ENCODE measurements at places on chromosomes 2 and 18.

DNA sequence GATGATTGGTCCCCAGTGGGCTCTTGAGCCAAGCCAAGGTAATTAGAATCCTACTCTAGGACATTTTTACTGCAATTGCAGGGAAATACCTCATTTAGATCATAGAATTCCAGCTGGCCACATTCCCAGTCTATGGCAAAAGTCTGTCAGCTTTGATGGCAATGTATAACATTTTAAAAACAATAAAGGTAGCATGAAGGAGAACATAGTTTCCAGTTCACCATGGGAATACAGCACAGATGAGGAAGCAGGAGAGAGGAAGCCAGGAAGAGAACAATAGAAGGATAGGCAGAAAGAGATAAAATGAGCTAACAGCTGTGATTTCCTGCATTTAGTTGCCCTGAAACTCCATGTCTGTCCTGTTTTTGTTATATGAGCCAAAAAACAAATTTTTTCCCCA, 897.3 kb upstream of the DDX18 start:
- DNase-seq: no peak

- no peak for DNase-seq
These were observed 14.9 kb downstream of the PIKFYVE start for GRCh38 chr2:208280933-208281332.

DNA sequence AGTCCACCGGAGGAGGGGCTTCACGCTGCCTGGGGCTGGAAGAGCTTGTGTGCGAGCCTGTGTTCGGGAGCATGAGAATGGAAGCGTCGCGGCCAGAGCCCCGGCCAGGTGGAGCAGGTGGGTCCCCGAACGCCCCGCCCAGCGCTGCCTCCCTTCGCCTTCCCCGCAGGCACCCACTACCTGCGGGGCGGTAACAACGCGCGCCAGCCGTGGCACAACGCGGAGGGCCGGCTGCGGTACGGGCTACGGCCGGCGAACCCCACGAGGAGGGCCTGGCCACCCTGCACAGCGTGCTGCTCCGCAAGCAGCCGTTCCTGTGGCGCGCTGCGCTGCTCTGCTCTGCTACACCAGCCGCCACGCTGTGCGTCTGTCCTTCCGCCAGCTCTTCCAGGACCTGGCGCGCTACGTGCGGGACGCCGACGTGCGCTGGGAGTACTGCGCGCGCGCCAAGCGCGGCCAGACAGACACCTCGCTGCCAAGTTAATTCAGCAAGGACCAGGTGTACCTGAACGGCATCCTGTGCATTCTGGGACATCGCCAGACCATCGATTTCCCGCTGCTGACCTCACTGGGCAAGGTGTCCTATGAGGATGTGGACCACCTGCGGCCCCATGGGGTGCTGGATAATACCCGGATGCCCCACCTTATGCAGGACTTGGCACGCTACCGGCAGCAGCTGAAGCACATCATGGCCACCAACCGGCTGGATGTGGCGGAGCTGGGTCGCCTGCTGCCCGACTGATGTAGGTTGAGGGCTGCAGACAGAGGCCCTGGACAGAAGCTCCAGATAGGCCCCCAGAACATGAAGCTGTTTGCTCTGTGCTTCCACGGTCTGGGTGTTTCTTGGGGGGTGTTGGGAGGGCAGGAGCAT, 200.6 kb downstream of the NAPG start:
- no peak for DNase-seq

DNA sequence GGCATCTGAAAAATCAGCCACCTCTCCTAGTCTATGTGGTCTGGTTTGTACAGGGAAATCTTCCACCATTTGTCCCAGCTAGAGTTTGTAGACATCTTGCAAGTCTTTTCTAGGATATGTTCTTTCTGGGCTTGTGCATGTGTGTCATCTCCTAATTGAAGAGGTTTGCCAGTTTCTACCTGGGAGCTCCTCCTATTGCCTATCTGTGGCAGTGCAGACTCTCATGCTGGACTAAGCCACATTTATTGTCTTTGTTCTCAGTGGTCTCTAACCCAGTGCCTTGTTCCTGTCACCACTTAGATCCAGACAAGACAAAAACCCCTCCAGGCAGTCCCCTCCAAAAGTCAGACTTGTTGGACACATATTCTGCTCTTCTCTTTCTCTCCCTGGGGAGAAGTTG, 72.0 kb upstream of the MRPS9 start:
- DNase-seq: peak; percentile 8

- DNase-seq: no peak
These were observed 55.2 kb downstream of the RASGRP3 start for GRCh38 chr2:33531549-33532059.

GRCh38 chr18:23900994-23901393, 113.6 kb upstream of the TTC39C start:
- no peak for DNase-seq

GRCh38 chr2:170481201-170481600, 233.9 kb upstream of the SP5 start:
- DNase-seq: no peak

- no peak for DNase-seq
These were observed 153.5 kb downstream of the AGPS start for GRCh38 chr2:177545981-177546585.

DNA sequence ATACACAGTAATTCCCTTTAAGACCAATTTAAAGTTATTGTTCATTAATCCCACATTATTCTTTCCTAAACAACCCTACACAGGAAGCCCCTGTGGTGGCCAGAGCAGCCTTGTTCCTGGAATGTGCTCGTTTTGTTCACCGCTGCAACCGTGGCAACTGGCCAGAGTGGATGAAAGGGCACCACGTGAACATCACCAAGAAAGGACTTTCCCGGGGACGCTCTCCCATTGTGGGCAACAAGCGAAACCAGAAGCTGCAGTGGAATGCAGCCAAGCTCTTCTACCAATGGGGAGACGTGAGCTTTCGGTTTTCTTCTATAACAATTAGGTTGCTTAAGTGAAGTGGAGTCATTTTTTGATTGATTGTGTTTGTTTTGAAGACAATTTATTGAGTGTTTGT, 101.0 kb downstream of the UNC80 start:
- DNase-seq: peak; percentile 91

- no peak for DNase-seq
These were observed 110.8 kb downstream of the ZNF516 start for GRCh38 chr18:76384114-76384790.

GRCh38 chr2:38685116-38685735, 19.3 kb downstream of the GALM start:
- DNase-seq: no peak

GRCh38 chr2:145094370-145094769, 574.5 kb upstream of the ZEB2 start:
- no peak for DNase-seq

- no peak for DNase-seq
These were observed 2.1 kb upstream of the LRRFIP1 start for GRCh38 chr2:237625216-237625705.

DNA sequence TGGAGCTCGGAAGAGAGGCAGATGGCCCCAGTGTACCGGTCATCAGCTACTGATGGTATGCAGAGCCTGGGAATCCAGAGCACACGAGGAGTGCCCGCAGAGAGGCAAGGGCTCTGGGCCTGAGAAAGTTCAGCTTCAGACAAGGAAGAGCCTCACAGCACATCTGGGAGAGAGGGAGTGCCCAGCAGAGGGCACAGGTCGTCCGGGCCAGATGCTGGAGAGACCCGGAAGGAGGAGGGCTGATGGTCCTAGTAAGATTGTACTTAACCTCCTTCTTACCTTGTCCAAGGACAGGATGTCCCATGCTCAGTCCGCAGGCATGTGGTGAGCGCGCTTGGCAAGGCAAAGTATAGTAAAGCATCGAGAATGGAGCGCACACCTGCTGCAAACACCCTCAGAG, 24.4 kb upstream of the CHMP1B start:
- DNase-seq: no peak

GRCh38 chr2:240192661-240193060, 52.2 kb upstream of the OTOS start:
- DNase-seq: no peak

DNA sequence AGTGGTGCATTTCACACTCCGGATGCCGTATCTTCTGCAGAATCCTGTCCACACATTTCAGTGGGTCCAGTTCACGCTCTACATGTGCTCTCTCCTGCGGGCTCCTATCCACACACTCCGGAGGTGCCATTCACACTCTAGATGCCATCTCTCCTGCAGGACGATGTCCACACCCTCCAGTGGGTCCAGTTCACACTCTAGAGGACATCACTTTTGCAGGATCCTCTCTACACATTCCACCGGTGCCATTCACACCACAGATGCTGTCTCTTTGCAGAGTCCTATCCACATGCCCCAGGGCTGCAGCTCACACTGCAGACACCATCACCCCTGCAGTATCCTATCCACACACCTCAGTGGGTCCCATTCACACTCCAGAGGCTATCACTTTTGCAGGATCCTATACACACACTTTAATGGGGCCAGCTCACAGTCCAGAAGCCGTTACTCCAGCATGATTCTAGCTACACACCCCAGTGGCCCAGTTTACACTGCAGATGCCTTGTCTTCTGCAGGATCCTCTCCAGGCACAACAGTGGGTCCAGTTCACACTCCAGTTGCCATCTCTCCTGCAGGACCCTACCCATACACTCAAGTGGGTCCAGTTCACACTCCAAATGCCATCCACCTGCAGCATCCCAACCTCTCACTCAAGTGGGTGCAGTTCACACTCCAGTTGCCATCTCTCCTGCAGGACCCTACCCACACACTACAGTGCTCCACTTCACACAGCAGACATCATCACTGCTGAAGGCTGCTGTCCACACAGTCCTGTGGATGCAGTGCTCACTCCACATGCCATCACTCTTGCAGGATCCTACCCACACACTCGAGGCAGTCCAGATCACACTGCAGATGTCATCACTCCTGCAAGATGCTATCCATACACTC, 2.1 kb upstream of the PXDN start:
- no peak for DNase-seq

DNA sequence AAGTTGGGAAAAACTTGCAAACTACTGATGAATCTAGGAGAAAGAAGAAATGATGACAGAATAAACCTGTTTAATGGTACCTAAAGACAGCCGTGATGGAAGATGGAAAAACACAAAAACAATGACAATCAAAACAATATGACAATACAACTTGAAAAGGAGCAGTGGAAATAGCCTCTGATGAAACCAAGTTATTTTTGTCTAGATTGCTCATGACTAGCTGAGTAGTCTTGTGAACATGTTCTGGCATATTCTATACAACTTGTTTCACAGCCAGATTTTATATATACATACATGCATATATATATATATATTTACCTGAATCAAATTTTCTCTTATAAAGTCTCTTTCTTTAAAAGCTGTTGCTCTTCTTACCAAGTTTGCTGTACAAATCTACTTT, 439.1 kb downstream of the TGIF1 start:
- no peak for DNase-seq

GRCh38 chr18:58562146-58562998, 66.5 kb downstream of the ALPK2 start:
- no peak for DNase-seq

DNA sequence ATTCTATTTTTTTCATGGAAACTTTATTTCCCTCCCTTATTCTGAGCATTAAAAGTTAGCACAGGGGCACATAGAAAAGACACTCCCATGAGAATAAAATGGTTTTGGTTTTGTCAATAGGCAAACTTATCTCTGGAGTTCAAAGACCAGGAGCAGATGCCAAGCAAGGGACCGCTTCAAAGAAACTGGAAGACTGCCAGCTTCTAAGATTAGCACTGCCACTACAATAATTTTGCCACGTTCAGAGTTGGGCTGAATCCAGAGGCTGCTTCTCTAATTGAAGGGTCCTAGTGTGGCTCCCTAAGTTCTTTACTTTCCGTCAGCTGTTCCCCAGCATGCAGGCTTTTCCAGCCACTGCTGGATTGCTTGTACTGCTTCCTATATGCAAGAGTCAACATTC, 681.0 kb upstream of the GCFC2 start:
- no peak for DNase-seq

DNA sequence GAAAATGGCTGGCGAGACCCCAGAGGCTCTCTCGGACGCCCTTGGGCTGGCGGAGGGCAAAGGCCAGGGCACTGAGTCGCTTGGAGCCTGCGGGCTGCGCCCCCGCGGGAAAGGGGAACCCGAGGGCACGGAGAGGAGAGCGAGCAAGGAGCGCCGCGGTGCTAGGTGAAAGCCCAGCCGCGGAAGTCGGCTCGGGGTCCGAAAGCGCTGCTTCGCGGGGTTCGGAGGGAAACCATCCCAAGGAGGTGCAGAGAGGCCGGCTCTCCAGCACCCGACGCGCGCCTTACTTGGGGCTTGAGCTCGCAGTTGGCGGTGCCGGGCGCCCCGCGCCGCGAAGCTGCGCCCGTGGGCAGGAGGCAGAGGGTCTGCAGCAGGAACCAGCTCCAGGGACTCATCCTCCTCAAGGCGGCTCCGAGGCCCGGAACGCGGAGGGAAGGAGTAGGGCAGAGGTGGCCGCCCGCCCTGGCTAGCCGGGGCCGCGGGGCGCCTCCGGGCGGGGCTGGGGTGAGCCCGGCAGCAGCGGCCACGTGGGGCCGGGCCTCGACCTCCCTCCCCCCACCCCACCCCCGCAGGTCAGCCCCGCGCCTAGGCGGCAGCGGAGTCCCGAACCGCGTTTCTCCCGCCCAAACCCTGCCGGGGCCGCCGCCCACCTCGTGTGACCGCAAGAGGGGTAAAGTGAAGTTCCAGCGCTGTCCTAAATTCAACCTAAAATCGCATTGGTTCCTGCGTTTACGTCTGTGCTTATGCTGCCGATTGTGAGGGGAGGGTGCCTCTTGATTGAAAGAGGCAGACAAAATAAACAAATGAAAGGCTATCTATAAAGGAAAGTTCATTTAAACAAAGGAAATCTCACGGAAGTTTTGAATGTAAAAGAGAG, at the start of gene TRABD2A:
Gene TRABD2A (minus strand): TSS at position 440 of the 877 bp plus-strand sequence. CDS start 45 bp downstream, at position 395.
- DNase-seq: peak; percentile 67

DNA sequence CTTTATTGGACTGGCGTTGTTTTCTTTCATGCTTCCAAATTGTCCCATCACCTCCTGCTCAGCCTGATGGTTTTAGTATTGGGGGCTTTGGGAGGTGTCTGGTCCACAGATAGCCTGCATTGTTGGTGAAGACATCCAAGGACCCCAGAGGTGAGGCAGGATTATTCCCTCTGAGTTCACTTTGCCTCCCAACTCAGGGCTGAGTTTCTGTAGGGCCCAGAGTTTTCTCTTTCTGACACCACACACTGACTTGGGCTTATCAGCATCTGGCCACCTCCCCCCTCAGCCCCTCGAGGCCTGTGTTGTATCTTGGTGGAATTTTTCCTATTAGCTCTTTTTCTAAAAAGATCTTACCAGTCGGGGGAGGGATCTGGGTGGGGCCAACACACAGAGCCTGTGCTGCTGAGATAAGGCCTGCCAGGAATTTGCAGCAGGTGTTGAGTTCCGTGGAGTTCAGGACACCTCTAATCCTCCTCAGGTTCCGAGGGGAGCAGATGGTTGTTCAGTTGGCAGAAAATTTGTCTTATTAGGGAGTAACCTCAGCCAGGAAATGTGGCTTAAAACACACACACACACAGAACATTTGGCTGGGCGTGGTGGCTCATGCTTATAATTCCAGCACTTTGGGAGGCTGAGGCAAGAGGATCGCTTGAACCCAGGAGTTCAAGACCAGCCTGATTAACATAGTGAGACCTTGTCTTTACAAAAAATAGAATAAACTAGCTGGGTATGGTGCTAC, 7.3 kb downstream of the EMILIN2 start:
- peak; percentile 31 for DNase-seq
